Stimulated activated CD4-positive, alpha-beta T cell treated with anti-CD3 and anti-CD28 coated beads, TNF-alpha, amount 100 ng/mL, for 24 hours (primary cell): ENCODE measurements at places on chromosomes 11 and 22.

- no peak for DNase-seq
Measured at GRCh38 chr22:45974498-45974897, 2.5 kb downstream of the WNT7B start.

- DNase-seq = no peak
Measured at GRCh38 chr11:30741039-30741550, 154.9 kb upstream of the MPPED2 start.

DNA sequence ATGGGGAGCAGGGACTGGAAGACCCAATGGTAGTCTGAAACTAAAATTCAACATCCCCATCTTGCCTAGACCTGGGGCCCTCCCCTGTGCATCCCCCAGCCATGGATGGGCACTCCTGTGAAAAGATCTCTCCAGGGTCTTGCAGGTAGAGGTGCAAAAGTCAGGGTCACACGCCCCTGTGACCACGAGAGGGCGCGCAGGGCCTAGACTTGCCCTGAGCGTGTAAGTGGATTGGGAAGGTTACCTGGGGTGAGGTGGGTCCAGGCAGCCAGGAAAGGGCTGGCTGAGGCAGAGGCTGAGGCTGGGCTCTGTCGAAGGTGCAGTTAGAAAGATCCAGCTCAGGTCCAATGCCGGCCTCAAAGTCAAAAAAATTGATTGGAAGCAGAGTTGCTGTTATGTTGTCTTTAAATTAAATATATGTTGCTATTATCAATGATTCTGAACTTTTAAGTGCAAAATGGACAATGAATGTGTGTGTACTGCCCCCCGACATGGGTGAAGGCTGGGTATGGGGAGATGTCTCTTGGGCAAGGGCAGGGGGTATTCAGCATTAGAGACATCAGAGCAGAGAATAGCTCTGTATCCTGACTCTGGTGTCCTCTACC is 4.8 kb upstream of the POU2F3 start:
- DNase-seq = peak; percentile 22

DNA sequence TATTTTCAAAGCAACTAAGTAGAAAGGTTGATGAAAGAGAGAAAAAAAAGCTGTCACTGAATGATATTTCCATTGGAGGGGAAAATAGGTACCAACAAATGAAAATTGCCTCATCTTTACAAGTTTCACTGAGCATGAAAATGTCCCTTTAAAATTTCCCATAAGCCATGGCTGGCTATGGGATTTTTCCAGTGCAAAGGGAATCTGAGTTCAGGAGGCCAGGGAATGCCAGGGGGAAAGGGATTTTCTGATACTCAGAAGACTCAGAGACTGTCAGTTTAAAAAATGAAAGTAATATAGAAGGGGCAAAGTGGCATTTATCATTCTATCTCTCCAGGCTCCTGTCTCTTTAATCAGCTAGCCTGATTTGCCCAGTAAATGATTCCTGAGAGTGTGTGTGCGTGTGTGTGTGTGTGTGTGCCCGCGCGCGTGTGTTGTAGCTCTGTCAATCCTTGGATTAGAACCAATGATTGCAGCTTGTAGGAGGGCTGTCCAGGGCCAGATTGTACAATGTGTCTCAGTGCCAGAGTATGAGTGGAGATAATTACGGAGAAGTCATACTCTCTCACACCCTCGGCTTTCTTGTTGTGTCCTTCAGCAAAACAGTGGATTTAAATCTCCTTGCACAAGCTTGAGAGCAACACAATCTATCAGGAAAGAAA is at the start of gene NTM:
Gene NTM (plus strand): TSS at position 526 of the 662 bp plus-strand sequence.
- DNase-seq = no peak

GRCh38 chr11:116062490-116063171 is 558.4 kb upstream of the CADM1 start:
- DNase-seq = no peak

DNA sequence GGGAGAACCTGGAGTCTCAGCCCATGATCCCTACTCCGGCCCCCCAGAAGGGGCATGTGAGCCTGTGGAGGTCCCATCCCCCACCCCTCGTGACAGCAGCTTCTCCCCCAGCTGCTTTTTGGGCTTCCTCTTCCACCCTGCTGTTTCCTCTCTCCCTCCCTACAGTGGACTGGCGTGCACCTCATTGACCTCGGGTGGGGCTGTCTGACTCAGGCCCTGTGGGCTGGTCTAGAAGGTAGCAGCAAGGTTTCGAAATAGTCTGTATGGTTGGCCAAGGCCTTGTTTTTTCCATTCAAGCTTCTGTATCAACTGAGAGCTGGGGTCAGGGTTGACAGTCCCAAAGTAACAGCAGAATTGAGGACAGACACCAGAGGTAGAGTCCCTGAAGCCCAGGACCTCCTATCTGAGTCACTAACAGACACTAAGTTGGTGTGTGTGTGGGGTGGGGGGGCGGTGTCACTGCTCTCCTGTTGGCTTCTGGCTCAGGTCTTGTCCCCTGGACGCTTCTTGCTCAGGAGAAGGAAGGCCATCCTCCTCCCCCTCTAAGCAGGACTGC is 7.7 kb downstream of the SLC37A2 start:
- DNase-seq = no peak

GRCh38 chr11:128765571-128766549 is 72.0 kb downstream of the FLI1 start:
- no peak for DNase-seq

DNA sequence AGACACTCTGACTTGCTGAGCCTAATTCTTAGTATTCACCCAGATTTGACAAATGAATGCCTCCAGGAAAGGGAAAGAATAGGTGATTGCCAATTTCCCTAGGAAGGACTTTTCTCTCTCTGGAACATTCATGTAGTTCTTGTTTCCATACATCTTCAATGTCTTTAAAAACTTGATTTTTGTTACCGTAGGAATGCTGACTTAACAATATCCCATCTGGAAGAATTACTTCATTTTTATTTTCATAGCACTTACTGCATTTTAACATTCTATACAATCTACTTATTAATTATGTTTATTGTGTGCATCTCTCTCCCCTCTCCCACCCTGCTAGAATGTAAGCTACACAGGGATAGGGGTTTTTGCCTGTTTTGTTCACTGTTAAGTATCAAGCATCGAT is 66.6 kb downstream of the SLC5A12 start:
- no peak for DNase-seq

- no peak for DNase-seq
Measured at GRCh38 chr11:117547195-117547850, 219.7 kb downstream of the CEP164 start.

- DNase-seq = no peak
Measured at GRCh38 chr22:21917181-21917958, 35.3 kb downstream of the PPM1F start.

GRCh38 chr11:35214792-35215193 is 75.8 kb downstream of the CD44 start:
- DNase-seq = peak; percentile 9

- DNase-seq = no peak
Measured at GRCh38 chr11:118374729-118375128, 15.3 kb downstream of the UBE4A start.

GRCh38 chr11:73493956-73494598 is 103.8 kb downstream of the FAM168A start:
- no peak for DNase-seq

DNA sequence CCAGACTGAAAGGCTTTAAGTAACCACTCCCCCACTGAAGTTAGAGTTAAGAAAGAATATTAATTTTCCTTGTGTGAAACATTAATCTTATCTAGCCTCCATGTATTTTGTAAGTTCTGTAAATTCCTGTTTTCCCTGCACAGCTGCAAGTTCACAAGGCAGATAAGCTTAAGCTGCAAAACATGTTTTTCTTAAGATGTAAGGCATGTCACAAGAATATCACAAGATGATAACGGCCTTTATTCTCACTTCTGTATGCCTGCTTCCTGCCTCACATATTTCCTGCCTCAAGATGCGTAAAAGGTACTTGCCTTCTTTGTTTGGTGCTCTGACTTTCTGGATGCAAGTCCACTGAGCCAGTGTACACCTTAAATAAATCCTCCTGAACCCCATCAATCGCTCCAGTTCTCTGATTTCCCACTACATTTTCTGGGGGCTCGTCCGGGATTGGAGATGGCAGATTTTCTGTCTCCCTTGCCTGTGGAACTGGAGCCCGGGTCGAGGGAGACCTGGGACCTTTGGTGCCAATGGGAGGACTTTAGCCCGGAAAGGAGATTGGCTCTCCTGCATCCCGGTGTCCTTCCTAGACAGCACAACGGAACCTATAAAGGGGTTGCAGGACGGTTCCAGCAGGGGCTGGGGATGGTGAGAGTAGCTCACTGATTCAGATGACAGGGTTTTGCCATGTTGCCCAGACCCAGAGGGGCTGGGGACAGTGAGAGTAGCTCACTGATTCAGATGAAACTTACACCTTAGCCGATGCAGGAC is 30.2 kb downstream of the PPARA start:
- no peak for DNase-seq

- DNase-seq = no peak
Measured at GRCh38 chr22:37896939-37897338, 9.2 kb upstream of the MICALL1 start.

DNA sequence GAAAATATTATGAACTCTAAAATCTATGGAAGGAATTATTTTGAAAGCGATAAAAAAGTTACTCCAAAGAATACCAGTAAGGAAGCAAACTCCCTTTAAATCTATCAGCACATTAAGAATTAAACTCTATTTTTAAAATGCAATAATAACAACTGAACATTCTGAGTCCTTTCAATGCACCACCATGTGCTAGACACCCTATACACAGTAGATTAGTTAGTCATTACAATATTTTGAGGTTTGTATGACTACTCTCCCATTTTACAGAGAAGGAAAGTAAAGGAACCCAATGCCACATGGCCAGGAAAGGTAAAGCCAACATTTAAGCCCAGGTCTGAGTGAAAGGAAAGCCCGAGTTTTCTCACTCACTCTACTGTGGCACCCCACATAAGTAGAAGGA is 17.7 kb downstream of the JAML start:
- no peak for DNase-seq

GRCh38 chr22:27492566-27493201 is 308.9 kb downstream of the MN1 start:
- no peak for DNase-seq

GRCh38 chr11:79030448-79030847 is 410.4 kb downstream of the TENM4 start:
- DNase-seq = no peak

DNA sequence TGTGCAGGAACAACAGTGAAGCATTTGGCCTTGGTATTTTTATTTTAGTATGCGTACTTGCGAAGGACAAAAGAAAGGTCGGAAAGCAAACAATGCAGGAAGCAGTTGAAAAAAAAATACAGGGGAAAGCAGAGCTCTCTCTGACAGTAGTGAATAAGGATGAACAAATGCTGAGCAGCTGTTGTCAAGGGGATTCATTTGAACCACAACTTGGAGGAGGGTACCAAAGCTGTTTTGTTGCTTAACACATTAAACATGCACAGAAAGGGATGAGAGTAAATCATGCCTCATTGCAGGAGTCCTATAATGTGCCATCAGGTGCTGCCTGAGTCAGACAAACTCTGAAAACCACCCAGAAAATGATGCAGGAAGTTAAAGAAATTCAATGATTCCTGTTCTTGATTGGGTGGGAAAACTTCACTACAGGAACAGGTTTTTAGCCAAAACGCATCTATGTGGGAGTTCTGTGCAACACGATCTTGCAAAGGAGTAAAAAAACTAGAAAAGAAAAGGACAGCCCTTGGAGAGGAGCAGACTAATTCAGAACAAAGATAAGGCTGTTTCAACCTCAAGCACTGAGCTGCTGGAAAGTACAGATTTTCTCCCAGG is 2113.5 kb downstream of the LRRC4C start:
- no peak for DNase-seq

DNA sequence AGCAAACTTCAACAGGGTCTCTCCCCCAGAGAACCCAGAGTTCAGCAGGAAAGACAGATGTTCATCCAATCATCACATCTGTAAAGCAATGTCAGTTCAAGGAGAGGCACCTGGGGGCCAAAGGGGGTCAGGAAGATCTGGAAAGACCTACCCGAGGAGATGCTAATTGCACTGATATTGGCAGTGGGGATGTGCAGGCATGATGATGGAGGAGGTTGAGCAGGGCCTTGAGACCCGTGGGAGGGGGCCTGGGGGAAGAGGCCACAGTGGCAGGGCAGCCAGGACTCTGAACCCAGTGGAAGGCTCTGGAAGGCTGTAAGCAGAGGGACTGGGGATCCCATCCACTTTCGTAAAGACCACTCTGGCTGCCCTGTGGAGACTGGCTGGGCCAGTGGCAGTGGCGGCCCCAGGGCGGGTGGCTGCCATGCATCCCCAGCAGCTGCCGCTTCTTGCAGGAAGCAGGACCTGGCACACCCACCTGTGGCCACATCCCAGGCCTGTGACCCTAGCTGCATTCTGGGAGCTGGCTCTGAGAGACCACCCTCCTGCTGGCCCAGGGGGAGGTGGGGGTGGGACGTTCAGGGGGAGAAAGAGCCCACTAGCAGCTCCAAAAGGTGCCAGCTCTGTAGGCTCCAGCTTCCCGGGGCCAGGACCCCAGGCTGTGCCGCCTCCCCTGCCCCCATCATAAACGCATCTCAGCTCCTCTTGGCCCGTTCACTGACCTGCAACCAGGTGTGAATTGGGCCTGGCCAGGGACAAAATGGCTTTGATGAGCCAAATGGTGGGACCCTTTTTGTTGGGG is 59.9 kb upstream of the FGF3 start:
- no peak for DNase-seq

GRCh38 chr11:105592035-105592434 is 17.8 kb upstream of the GRIA4 start:
- no peak for DNase-seq

DNA sequence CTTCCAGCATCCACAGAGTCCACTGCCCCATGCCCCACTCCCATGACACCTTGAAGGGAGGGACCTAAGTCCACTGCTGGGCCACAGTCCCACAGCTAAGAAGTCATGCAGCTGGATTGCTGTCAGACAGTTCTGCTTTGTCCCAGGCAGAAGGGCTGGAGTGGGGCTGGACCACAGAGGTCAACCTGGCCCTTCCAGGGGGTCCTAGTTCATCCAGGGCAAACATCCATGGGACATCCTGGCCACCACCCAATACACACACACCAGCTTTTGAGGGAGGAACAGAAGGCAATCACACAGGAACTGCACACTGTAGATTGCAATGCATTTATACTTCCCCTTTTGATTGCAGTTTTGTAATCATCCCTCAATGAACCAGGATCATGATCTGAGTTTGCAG is 11.3 kb upstream of the APOL4 start:
- no peak for DNase-seq
